ENCODE measurements at places on chromosomes 7 and 10. TPM values are rescaled to one million over a fixed set of nuclear protein-coding genes. Genes with fewer than 3 reads are reported as not detected.

GRCh38 chr7:149070372-149071125, 20.0 kb downstream of the ZNF786 start:
- no peak for DNase-seq

DNA sequence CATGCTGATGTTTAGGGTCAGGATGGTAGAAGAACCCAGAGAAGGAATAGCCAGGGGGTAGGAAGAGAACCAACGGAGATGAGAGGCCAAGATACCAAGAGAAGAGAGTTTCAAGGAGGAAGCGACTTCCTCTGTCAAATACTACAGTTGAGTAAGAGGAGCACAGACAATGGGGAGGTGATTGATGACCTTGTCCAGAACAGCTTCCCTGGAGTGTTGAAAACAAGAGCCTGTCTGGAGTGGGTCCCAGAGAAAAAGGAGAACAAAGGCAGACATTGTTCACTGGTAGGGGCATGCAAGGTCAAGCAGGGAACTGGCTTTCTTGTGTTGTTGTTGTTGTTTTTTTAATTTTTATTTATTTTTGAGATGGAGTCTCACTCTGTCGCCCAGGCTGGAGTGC, 9.6 kb upstream of the TRIM56 start:
- DNase-seq: no peak

The NANOS1 gene
- 5.3 TPM for polyA plus RNA-seq

- no peak for DNase-seq
Observed at GRCh38 chr10:127259347-127259746, 63.0 kb upstream of the INSYN2A start.

The SMKR1 gene
- 1.1 TPM for polyA plus RNA-seq

The NPFFR1 gene
- polyA plus RNA-seq: 0.28 TPM

DNA sequence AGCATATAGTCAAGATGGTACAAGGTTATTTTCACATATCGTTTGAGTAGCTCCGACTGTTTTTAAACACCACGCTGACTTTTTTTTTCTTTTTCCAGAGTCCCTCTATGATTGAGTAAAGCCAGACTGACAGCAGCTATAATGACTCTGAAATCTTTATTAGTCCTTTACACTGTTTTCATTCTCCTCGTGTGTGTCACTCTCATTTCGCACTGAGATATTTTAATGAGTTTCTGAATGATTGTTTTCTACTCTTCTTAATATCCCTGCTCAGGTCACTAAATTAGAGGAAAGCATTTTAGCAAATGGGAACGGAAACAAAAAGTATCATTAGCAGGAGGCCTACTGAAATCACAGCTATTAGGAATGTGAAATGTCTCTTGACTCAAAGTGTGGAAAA, 162.3 kb upstream of the MTPN start:
- no peak for DNase-seq

GRCh38 chr10:28952523-28952922, 275.2 kb downstream of the BAMBI start:
- no peak for DNase-seq

The SAMD8 gene
- polyA plus RNA-seq: 16.7 TPM

GRCh38 chr7:131302876-131303707, 24.6 kb upstream of the MKLN1 start:
- DNase-seq: no peak
